ENCODE measurements at places on chromosomes 5 and 9.

DNA sequence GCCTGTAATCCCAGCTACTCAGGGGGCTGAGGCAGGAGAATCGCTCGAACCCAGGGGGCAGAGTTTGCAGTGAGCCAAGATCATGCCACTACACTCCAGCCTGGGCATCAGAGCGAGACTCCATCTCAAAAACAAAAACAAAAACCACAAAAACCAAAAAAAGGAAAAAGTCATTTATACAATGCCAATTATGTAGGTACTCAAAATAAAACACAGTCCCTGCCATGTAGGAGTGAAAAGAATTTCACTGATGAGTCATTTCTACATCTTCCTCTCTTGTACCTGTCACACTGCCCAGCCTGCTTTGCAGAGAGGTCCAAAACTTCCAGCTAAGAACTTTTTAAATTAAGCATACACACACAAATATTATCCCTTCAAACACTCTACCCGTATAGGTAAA lies 215.8 kb downstream of the EPB41L4A start:
- H3K4me1 ChIP-seq: no peaks in the 10 kb centered on the region
- H3K36me3 ChIP-seq: no peaks in the 10 kb centered on the region
- no peak overlapping the region for H3K4me3 ChIP-seq
- H3K27ac ChIP-seq: no peak overlapping the region
- peaks cover 23% of the 10 kb centered on the region for H3K27me3 ChIP-seq
- DNase-seq: no peak

GRCh38 chr9:137449081-137449844 lies 8.1 kb upstream of the ENTPD8 start:
- H3K4me1 ChIP-seq: peaks cover 17% of the 10 kb centered on the region
- H3K36me3 ChIP-seq: no peaks in the 10 kb centered on the region
- H3K27me3 ChIP-seq: no peaks in the 10 kb centered on the region
- no peak for DNase-seq

DNA sequence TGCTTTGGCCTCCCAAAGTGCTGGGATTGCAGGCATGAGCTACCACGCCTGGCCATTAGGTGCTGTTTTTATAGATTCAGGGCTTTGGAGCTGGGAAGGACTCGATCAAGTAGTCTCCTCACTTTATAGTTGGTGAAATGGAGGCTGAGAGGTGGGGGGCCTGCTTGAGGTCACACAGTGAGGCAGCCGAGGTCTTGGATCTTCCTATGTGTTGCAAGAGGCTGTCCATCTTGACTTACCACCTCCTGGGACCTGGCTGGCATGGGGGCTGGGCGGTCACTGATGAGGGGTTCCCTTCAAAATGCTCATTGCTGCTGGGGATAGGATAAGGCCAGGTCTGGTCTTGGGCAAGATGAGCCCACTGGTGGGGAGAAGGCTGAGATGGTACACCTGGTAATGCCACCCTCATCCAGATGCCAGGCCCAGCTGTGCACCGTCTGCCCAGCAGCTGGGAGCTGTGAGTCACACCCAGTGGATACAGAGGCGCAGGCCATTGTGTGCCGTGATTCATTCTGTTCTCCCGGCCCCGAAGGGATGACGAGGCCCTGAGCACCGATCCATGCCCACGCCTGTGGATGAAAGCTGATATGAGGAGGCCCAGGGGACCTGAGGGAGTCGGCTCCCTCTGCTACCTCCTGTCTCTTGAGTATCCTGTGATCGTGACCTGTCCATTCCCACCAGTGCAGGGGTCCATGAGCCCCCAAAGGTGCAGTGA lies 10.5 kb upstream of the NDST1 start:
- peaks cover 2% of the 10 kb centered on the region for H3K36me3 ChIP-seq
- peaks cover 24% of the 10 kb centered on the region for H3K4me1 ChIP-seq
- no peaks in the 10 kb centered on the region for H3K27me3 ChIP-seq
- no peak overlapping the region for H3K4me3 ChIP-seq
- DNase-seq: no peak

GRCh38 chr5:147869112-147869511 lies 9.4 kb upstream of the SCGB3A2 start:
- no peak for DNase-seq
- no peaks in the 10 kb centered on the region for H3K36me3 ChIP-seq
- H3K27ac ChIP-seq: no peak overlapping the region
- no peaks in the 10 kb centered on the region for H3K27me3 ChIP-seq
- H3K4me1 ChIP-seq: no peaks in the 10 kb centered on the region

DNA sequence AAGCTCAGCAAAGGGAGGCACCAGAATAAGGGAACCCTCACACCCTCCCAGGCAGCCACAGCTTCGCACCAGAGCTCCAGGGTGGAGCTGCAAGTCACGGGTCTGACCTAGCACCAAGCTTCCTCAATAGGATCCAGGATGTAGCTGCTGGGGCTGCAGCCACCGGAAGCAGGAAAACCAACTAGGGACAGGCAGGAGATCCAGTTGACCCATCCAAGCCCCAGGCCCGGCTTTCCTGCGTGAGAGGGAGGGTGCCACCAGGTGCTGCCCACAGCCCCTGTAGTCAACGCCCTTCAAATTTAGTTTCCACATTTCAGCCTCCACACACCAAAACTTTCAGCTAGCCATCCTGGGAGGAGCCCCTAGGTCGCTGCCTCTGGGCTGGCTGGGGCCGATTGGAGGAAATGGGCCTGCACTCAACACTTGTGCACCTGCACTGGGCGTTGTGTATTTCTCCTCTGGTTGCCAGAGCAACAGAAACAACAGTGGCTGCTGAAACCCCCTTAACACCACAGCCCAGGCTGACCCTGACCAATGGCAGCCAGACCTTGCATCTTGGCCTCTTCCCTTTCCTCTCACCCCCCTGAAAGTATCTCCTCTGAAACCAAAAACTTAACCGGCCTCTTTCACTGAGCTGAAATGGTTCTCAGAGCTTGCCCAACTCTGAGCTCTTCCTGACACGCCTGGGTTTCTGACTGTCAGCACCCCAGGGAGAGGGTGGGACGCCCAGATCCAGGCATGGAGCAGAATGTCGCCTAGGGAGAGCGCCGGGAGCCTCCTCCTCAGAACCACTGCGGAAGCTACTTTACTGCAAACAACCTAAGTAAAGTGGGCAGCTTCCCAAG lies 226.5 kb upstream of the MAP3K1 start:
- DNase-seq: peak; percentile 80
- peak overlapping the region; percentile 98 for H3K27ac ChIP-seq
- H3K4me3 ChIP-seq: peak overlapping the region; percentile 46
- H3K27me3 ChIP-seq: no peaks in the 10 kb centered on the region

GRCh38 chr5:95892784-95893354 lies 68.8 kb downstream of the ELL2 start:
- no peaks in the 10 kb centered on the region for H3K4me1 ChIP-seq
- H3K4me3 ChIP-seq: no peak overlapping the region
- H3K36me3 ChIP-seq: peaks cover 17% of the 10 kb centered on the region
- H3K27ac ChIP-seq: no peak overlapping the region
- H3K27me3 ChIP-seq: no peaks in the 10 kb centered on the region

DNA sequence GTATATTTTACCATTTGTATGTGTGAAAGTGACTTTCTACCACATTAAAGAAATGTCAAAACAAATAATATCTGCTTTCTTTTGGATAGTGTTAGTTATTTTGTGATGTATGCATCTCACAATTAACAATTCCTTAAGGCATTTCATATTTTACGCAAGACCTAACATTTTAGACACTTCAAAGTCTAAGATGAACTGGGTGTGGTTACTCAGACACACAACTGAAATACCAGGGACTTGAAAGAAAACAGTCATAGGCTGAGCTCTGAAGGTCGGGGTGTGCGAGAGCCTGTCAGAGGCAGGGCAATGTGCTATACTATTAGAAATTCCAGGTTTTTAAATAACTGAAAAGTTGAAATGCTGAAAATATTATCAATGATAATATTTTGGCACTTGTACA lies 44.5 kb upstream of the ZNF622 start:
- peaks cover 7% of the 10 kb centered on the region for H3K4me1 ChIP-seq
- H3K27ac ChIP-seq: no peak overlapping the region
- H3K36me3 ChIP-seq: peaks cover 2% of the 10 kb centered on the region
- H3K4me3 ChIP-seq: no peak overlapping the region
- no peaks in the 10 kb centered on the region for H3K27me3 ChIP-seq

DNA sequence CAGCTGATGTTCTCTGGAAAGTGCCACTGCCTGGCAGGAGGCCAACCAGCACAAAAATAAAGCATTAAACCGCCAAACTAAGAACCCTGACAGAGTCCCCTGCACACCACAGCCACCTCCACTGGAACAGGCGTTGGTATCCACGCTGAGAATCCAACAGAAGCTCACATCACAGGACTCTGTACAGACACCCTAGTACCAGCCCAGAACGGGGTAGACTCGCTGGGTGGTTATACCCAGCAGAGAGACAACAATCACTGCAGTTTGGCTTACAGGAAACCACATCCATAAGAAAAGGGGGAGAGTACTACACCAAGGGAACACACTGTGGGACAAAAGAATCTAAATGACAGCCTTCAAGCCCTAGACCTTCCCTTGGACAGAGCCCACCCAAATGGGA lies 15.0 kb upstream of the POU5F2 start:
- H3K4me3 ChIP-seq: no peak overlapping the region
- no peak for DNase-seq
- peaks cover 44% of the 10 kb centered on the region for H3K36me3 ChIP-seq
- H3K27me3 ChIP-seq: no peaks in the 10 kb centered on the region
- peaks cover 7% of the 10 kb centered on the region for H3K4me1 ChIP-seq

DNA sequence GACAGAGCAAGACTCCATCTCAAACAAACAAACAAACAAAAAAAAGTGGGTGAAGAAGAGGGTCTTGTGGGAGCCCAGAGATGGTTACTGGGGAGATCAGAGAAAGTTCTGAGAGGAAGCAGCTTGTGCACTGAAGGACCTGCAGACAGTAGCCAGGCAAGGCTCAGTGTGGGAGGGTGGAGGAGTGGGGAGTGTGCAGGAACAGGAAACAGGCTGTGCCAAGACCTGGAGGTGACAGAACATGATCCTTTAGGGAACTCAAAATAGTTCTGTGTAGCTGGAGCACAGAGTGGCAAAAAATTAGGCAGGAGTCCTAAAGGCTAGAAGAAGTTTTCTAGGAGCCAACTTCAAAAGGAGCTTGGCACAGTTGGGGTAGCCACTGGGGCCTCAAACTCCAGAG lies 19.2 kb upstream of the NANS start:
- H3K27me3 ChIP-seq: no peaks in the 10 kb centered on the region
- H3K27ac ChIP-seq: no peak overlapping the region
- no peak for DNase-seq
- H3K4me1 ChIP-seq: peaks cover 33% of the 10 kb centered on the region
- H3K36me3 ChIP-seq: no peaks in the 10 kb centered on the region

DNA sequence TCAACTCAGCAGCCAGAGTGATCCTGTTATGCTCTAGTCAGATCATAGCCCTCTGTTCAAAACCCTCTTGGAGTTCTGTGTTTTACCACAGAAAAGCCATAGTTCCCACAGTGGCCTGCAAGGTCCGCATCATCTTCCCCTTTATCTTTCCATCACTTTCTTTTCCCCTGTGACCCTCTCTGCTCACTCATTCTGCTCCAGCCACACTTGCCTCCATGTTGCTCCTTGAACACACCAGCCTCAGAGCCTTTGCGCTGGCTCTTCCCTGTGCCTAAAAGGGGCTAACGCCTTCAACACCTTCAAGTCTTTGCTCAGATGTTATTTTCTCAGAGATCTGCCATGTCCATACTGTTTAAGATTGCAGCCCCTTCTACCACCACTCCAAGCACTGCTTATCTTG lies 26.3 kb downstream of the CSF2 start:
- no peak for DNase-seq
- H3K36me3 ChIP-seq: no peaks in the 10 kb centered on the region
- no peak overlapping the region for H3K27ac ChIP-seq
- peaks cover 51% of the 10 kb centered on the region for H3K4me1 ChIP-seq

GRCh38 chr9:79598562-79599345 lies 27.0 kb downstream of the TLE4 start:
- peaks cover 25% of the 10 kb centered on the region for H3K4me1 ChIP-seq
- no peak overlapping the region for H3K27ac ChIP-seq
- no peak overlapping the region for H3K4me3 ChIP-seq
- H3K36me3 ChIP-seq: peaks cover 22% of the 10 kb centered on the region

DNA sequence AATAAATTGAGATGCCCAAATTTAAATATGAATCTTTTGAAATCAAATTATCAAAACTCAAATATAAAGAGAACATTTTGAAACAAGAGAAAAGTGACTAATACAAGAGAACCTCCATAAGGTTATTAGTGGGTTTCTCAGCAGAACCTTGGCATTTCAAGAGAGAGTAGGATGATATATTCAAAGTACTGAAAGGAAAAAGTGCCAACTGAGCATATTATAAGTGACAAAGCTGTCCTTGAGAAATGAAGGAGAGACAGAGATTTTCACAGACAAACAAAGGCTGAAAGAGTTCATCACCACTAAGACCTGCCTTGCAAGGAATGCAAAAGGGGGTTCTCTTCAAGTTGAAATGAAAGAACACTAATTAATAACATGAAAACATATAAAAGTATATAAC lies 366.0 kb downstream of the HINT1 start:
- no peaks in the 10 kb centered on the region for H3K36me3 ChIP-seq
- no peak for DNase-seq
- peaks cover 1% of the 10 kb centered on the region for H3K27me3 ChIP-seq
- H3K4me1 ChIP-seq: no peaks in the 10 kb centered on the region
- no peak overlapping the region for H3K4me3 ChIP-seq

- DNase-seq: no peak
- H3K27ac ChIP-seq: no peak overlapping the region
- no peaks in the 10 kb centered on the region for H3K4me1 ChIP-seq
- no peak overlapping the region for H3K4me3 ChIP-seq
- no peaks in the 10 kb centered on the region for H3K36me3 ChIP-seq
Measured at GRCh38 chr5:129977810-129978209, 73.5 kb downstream of the CHSY3 start.

- H3K36me3 ChIP-seq: peaks cover 28% of the 10 kb centered on the region
- no peak overlapping the region for H3K27ac ChIP-seq
- peaks cover 20% of the 10 kb centered on the region for H3K4me1 ChIP-seq
- no peak overlapping the region for H3K4me3 ChIP-seq
- no peaks in the 10 kb centered on the region for H3K27me3 ChIP-seq
Measured at GRCh38 chr5:14355391-14355790, 212.2 kb downstream of the TRIO start.

- DNase-seq: no peak
- H3K4me1 ChIP-seq: no peaks in the 10 kb centered on the region
Measured at GRCh38 chr5:117463881-117464570, 889.4 kb upstream of the SEMA6A start.

DNA sequence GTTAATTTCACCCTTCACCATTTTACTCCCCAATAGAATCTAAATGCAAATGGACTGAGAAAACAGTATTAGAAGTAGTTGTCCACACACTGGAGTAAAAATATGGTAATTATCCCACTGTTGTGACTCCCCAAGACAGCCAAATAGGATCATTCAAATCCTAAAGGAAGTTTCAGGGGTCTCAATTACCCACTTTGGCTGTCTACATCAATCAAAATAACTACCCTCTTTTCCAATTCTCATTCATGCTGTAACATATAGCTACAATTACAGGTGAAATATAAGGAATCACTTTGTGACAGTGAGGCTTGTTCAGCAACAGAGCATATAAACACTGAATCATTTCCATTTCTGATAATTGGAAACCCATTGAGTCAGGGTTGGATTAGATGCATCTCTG lies 220.1 kb downstream of the TMEM232 start:
- H3K36me3 ChIP-seq: no peaks in the 10 kb centered on the region
- no peak overlapping the region for H3K27ac ChIP-seq
- no peak overlapping the region for H3K4me3 ChIP-seq
- H3K4me1 ChIP-seq: no peaks in the 10 kb centered on the region

- H3K36me3 ChIP-seq: no peaks in the 10 kb centered on the region
- no peak overlapping the region for H3K27ac ChIP-seq
- no peak for DNase-seq
- no peaks in the 10 kb centered on the region for H3K4me1 ChIP-seq
Measured at GRCh38 chr9:76944011-76944410, 38.1 kb upstream of the PRUNE2 start.

All from memory B cell (primary cell).